HT-29 (cell line): ENCODE measurements at places on chromosomes 5 and 9.

DNA sequence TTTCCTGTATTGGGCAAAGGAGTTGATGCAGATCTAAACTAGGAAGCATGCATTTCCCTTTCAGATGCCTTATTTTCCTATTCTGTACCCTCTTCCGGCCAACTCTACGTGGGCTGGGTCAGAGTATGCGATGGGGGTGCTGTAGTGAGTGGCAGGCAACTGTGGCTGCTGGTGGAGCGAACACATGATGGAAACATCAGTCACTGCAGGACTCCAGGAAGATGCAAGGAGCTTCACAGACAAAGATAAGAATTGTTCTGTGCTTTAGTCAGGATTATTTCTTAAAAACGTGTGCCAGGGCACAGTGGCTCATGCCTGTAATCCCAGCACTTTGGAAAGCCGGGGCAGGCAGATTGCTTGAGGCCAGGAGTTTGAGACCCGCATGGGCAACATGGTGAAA lies 75.1 kb downstream of the PSAT1 start:
- no peak for DNase-seq

GRCh38 chr9:128092199-128092977 lies 24.4 kb downstream of the SLC25A25 start:
- DNase-seq: no peak

- no peak for DNase-seq
Measured at GRCh38 chr9:121927636-121928035, 165.5 kb downstream of the TTLL11 start.

GRCh38 chr5:52994266-52994665 lies 5.1 kb downstream of the ITGA2 start:
- no peak for DNase-seq

GRCh38 chr9:110742741-110743371 lies 74.3 kb downstream of the MUSK start:
- DNase-seq: no peak

DNA sequence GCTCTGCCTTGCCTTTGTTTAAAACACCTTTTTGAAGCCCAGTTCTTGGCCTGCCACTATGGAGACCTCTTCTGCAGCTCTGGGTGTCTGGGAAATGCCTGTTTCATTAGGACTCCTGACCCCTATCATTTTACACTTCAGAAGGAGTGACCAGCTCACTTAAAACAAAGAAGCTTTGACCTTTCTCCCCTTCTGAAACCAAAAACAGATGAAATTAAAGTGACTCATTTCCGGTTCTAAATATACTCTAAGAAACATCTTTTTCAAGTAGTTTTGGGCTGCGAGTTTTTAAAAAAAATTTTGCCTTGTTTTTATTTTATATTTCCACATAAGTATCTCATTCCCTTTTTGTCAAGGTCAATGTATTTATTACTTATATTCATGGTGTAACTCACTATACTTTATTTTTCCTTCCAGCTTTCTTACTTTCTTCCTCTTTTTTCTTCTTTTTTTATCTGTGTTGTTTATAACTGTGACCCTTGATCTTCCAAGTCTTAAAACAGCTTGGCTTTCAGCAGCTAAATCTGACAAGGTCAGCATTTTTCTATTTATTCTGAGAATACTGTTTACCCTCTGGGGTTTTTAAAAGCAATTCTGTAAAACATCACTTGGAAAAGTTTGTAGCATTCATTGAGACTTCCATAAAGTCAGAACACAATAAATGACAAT lies 672.9 kb downstream of the NR2F1-AS1 start:
- DNase-seq: no peak

DNA sequence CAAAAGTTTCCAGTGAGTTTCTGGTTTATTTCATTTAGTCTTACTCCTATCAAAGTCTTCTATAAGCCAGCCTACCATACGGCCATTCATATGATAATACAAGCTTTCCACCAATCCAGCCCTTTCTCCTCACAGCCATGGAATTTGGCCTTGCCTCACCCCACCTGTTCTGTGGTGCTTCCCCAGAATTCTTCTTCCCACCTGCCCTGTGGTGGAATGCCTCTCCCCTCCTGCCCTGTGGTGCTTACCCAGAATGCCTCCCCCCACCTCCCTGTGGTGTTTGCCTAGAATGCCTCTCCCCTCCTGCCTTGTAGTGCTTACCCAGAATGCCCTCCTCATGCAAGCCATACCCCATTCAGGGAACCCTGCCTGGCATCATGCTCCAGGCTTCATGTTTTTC lies 90.3 kb upstream of the APC start:
- no peak for DNase-seq

- DNase-seq: no peak
Measured at GRCh38 chr5:83387041-83387440, 84.5 kb upstream of the VCAN start.

DNA sequence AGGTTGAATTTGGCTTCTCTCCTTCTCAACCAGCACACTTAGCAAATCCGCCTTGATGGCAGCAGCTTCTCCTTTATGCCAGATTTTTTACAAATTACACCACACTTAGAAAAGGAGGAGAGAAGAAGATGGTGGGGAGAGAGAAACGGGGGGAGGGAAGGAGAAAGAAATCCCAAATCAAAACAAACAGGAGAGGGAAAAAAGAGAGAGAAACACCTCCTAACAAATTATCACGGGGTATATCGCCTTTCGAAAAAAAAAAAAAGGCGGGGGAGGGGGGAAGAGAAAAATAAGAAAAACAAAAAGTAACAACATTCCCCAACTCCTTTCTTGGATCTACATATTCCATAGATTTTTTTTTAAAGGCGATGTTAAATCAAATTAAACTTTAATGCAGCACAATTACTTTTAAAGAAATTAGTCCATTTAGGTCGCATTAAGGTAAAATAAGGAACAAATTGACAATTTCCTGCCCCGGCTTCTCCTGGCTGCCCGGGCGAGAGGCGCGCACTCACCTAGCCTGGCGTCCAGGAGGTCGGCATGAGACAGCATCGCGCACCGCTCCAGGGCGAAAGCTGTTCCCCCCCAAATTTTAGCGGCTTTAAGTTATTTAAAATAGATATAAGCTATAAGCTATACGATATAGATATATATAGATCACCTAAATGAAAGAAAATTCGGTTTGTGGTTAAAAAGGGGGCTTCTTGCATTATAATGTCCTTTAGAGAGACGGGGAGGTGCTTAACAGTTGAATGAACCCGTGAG lies at the start of gene OTP:
TSS of gene OTP (minus strand) at position 716 of the 765 bp plus-strand sequence. CDS start at position 552, 164 bp downstream.
- DNase-seq: no peak

DNA sequence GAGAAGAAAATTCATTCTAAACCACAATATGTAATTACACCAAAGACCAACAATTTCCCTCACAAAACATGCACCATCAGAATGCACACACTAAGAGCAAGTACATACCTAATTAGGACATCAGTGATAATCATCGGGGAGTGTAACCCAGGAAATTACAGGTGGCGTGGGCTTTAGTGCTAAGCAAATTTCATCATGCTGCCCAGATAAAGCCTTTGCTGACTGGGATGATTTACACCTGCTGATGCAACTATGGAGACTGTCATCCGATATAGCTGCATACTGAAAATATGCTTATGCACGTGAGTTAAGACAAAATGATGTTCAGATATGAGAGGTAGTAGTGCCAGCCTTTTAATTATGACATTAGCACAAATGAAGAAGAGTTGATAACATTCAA lies 123.2 kb downstream of the DCP2 start:
- DNase-seq: no peak

- DNase-seq: no peak
Measured at GRCh38 chr5:38121420-38121819, 136.9 kb upstream of the EGFLAM start.

GRCh38 chr5:169946743-169947295 lies 33.5 kb downstream of the INSYN2B start:
- no peak for DNase-seq

DNA sequence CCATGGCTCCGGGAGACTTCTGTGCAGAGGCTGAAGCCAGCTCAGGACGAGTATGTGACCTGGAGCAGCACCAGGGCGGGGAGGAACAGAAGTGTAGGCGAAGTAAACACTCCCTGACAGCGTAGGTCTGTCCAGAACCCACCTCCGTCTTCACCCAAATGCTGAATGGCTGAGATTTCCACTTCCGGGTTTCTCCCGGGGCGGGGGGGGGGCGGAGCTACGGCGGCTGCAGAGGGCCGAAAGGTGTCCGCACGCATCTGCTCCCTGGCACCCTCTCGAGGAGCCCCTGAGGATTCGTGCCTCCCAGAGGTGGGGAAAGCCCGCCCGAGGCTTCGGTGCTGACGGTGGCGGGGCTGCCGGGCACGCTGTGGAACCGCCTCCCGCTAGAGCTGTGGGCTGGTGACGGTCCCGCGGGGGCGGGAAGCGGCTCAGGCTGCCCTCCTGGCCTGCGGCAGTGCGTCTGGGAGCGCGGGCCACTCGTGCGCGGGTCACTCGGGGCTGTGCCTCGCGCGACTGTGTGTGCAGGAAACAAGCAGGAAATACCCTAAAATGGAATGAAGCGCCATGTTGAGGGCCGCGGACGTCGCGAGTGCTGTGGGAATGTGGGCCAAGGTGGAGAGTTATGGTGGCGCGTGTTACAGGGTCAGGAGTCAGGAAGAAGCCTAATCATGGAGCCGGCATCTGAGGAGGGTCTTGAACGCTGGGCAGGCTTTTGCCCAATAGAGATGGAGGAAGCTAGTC lies 1425.4 kb downstream of the FOXD4L5 start:
- no peak for DNase-seq

- DNase-seq: no peak
Measured at GRCh38 chr5:116378777-116379121, 195.9 kb downstream of the SEMA6A start.

DNA sequence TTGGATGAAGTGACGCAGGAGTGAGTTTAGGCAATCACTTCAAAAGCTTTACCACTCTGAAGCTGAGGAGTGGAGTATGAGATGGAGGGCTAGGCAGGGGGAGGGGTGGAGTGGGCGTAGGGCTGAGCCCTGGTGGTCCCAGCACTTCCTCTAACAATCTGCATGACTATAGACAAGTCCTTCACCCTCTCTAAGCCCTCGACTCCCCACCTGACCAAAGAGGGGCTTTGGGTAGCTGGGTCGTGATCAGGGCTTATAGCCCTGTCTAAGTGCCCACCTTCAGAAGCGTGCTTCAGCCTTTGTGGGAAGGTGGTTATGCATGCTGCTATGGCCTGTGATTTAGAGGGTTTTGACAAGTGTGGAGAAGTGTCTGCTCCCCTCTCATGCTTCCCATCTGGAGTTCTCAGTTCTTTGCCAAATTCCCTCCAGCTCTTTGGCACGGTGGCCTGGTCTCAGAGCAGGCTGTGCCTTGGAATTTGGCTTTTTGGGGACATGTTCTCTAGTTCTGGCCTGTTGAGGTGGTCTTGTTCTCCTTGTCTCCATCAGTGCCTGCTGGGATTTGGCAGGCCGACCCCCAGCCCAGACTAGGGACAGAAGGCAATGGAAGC lies 53.0 kb downstream of the ACTBL2 start:
- no peak for DNase-seq

- no peak for DNase-seq
Measured at GRCh38 chr5:169876386-169876785, 103.9 kb downstream of the INSYN2B start.
